HCT116 (cell line): ENCODE measurements at places on chromosomes 4 and X. TPM values are rescaled to one million over a fixed set of nuclear protein-coding genes. Genes with fewer than 3 reads are reported as not detected.

The FAM199X gene
- 21.1 TPM for total RNA-seq

DNA sequence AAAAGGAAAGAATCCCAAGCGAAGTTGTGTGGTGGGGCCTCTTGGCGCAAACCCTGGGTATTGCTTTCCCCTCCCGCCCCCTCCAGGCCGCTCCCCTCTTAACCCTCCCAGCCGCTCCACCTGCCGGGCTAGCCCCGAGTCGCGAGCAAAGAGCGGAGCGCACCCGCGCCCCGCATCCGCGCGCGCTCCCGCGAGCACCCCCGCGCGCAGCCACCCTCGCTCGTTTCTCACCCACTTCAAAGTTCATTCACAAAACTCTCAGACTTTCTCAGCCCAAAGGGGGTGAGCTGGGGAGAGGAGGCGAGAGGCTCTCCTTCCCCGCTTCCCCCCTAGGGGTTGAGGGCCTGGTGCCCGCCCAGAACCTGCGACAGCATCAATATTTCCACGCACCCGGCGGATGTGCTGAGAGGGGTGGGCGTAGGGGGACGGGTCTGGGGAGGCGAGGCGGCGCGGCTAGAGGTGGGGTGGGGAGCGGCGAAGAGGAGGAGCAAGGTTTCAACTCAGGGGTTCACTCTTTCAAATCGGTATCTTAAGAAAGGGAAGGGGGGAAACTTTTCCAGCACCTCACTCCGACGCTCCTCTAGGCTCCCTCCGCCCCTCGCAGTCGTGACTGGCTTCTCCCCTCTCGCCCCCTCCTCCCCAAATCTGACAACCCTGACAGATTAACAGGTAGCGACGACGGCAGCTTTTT lies 1.8 kb downstream of the MAML3 start:
- peak; percentile 46 for DNase-seq

- DNase-seq, result no peak
These were observed 111.0 kb downstream of the FRYL start for GRCh38 chr4:48669086-48669485.

DNA sequence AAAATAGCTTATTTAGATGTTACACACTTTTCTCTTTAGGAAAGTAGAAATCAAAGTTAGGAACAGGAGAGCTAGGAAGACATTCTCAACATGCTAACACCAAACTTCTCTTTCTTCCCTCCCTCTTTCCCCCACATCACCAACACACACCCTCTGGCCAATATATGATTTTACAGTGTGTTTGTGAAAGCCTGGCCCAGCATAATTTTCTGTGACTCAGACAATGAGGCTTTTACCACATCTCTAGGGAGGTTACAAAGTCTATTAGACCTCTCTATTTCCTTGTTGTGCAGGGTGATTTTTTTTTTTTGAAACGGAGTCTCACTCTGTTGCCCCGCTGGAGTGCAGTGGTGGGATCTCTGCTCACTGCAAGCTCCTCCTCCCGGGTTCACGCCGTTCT lies 189.9 kb downstream of the AASDH start:
- no peak for DNase-seq

DNA sequence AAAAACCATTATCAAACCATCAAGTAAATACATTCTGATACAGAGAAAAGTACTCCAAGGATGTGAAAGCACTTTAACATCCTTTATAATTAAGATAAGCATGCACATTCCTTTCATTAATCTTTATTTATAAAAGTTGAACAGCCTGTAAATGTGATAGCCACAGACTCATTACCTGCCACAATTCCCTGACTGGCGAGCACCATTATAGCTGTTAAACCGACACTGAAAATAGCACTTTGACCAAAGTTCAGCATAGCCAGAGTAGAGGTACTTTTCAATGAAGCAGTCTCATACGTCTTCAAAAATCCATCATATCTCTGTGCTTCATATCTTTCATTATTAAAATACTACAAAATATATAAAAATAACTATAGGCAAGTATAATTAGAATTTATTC lies 84.7 kb downstream of the ABCB7 start:
- DNase-seq, result no peak

The PHOX2B gene
- not detected for total RNA-seq
